ENCODE measurements at places on chromosomes 3 and 15.

DNA sequence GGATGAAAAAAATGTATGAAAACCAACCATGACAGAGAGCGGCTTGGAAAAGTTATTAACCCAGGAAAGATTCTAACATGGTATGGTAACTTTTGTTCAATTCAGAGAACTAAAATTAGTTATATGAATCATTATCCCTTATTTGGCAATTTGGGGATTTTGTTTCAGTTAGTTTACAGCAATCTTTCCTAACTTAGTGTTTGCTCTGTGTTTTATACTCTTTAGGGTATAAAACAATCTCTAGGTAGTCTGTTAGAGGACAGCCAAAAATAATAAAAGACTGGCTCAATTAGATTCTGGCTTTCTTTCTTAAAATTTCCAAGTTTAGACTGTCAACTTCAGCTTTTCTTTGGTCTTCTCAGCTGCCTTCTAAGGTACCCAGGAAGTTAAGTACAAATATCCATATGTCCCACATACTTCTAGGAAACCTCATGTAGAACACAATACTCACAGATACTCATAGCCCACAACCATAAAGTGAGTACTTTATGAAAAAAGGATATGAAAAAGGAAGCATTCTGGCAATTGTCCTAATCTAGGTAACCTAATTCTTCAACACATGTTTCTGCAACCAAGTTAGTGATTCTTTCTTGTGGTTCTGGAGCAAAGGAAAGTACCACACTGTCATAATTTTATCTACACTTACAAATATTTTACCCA lies 849.3 kb downstream of the ROBO1 start:
- DNase-seq, result no peak

- DNase-seq, result no peak
Measured at GRCh38 chr15:82051664-82052063, 5.8 kb upstream of the MEX3B start.

DNA sequence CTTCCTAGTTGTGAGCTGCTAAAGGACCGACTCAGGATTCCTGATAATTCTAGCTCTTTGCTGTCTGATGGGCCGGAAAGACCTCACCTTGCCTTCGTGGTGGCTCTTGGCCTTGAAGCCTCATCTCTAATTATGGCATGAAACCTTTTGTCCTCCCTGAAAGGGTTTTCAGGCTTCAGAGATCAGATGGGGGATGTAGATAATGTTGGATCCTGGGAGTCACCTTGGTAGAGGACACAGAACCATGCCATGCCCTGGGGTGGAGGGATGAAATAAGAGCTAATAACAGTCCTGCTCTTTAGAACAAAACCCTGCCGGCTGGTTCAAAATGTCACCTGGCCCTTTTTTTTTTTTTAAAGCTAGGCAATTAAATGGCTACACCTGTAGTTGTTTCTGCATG lies 50.8 kb upstream of the SYN2 start:
- no peak for DNase-seq

DNA sequence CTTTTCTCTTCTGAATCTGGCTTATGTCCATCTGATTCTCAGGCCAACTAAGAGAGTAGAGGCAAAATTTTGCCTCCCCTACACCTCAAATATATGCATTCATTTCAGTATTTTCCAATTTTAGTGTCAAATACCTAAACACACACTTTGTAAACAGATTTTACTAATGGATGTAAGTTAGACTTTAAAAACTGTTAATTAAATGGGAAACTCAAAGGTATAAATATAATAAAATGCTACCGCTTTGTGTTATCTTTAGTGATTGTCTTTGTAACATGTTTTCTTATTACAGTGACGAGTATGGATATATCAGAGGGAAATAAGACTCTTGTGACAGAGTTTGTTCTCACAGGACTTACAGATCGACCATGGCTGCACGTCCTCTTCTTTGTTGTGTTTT lies at the start of gene OR5AC2:
Gene OR5AC2, plus strand, starts transcription at position 301 of the 400 bp plus-strand sequence. Its CDS starts 0 bp downstream, at position 301.
- no peak for DNase-seq

GRCh38 chr15:64845831-64846595 lies 4.3 kb downstream of the PLEKHO2 start:
- no peak for DNase-seq

- DNase-seq, result no peak
Measured at GRCh38 chr3:122977746-122978466, 49.7 kb downstream of the SEMA5B start.
